ENCODE measurements at places on chromosomes 6 and 20.

DNA sequence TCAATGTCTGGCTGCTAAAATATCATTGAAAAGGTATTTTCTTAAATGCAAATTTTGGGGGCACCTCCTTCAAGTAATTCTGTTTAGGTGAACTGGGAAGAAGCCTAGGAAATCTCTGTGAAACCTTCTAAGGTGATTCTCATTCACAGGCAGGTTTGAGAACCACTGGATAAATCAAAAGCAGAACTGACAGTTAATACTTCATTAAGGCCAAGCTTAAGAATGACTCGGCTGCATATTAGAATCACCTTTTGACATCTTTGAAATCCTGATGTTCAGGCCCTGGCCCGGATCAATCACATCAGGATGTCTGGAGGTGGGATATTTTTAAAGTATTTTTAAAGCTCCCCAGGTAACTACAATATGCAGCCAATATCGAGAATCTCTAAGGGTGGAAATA lies 50.6 kb downstream of the FKBP1C start:
- no peak for DNase-seq

- no peak for DNase-seq
These were observed 16.3 kb downstream of the RBM24 start for GRCh38 chr6:17297271-17298080.

GRCh38 chr20:9212735-9213134 lies 143.8 kb downstream of the PLCB4 start:
- no peak for DNase-seq

DNA sequence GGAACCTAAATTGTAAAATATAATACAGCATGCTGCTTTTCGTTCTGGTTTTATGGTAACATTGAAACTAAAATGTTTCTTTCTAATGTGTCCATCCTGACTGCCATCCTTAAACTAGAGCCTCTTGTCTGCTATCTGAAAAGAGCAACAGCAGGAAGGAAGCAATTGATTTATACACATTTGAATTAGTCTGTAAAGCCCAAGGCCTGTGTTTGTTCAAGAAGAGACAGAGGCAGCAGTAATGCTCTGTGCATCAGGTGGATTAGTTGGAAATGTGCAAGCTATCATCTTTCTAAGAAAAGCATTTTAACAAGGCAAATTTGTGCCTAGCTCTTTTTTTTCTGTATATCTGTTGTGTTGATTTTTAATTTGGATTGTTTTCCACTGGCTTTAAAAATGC lies 128.6 kb downstream of the SCAF8 start:
- DNase-seq, result no peak

DNA sequence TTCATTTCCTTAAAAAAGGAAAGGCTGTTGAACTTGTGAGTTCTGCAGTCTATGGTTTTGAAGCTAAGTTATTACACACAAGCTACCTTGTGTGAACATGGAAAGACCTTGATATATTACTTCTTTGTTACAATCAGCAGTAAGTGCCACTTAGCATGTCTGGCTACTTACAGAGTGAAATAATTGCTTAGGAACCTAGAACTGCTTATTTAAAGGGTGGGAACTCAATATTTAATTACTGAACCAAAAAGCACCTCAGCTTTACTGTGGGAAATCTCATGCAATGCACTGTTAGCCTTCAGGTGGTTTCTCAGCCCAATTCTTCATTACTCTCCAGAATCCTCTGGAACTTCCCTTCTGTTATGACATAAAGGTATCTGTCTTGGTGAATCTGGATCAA lies 17.9 kb downstream of the PERP start:
- no peak for DNase-seq

- DNase-seq, result no peak
These were observed 19.3 kb downstream of the CYP24A1 start for GRCh38 chr20:54154439-54154838.

- DNase-seq, result no peak
These were observed 32.7 kb downstream of the SERPINB6 start for GRCh38 chr6:2938632-2939083.

- no peak for DNase-seq
These were observed 58.9 kb upstream of the KLHL31 start for GRCh38 chr6:53724501-53724900.

- no peak for DNase-seq
These were observed 7.6 kb downstream of the HLA-A start for GRCh38 chr6:29949934-29950333.

- no peak for DNase-seq
These were observed 179.2 kb upstream of the BMP2 start for GRCh38 chr20:6588296-6588695.

GRCh38 chr6:126531286-126531685 lies 191.4 kb downstream of the CENPW start:
- DNase-seq, result no peak

GRCh38 chr20:32285082-32285620 lies 7.7 kb downstream of the KIF3B start:
- DNase-seq, result no peak

DNA sequence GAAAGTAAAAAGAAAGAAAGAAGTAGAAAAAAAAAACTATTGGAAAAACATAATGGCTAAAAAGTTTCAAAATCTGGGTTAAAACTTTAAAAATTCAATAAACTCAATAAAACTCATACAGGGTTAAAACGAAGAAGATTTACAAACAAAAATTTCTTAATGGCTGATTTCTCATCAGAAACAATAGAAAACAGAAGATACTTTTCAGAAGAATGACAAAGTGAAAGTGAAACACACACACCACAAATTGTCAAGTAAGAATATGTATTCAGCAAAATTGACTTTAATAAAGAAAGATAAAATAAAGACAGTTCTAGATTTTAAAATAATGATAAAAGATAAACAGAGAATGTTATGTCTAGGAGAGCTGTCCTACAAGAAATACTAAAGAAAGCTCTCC lies 618.9 kb upstream of the GJE1 start:
- no peak for DNase-seq

DNA sequence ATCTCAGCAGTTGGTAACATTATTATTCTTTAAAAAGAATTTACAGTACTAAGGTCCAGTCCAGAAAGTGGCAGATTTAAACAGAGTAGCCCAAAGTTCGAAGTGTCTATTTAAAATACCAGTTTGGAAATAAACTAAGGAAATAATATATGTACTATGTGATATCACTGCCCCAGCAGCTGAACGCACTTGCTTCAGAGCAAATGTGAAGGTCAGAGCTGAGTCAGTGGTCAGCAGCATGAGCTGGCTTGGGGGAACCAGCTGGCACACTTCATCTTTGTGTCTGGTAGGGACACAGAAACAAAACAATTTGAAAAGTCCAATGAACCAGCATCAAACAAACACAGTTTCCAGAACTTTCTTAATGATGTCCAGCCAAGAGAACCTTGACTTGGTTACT lies 15.4 kb downstream of the TMEM14B start:
- DNase-seq, result no peak

GRCh38 chr6:14596410-14596809 lies 478.8 kb downstream of the CD83 start:
- no peak for DNase-seq

- DNase-seq, result no peak
These were observed 401.6 kb upstream of the PLCB4 start for GRCh38 chr20:8667306-8667705.

DNA sequence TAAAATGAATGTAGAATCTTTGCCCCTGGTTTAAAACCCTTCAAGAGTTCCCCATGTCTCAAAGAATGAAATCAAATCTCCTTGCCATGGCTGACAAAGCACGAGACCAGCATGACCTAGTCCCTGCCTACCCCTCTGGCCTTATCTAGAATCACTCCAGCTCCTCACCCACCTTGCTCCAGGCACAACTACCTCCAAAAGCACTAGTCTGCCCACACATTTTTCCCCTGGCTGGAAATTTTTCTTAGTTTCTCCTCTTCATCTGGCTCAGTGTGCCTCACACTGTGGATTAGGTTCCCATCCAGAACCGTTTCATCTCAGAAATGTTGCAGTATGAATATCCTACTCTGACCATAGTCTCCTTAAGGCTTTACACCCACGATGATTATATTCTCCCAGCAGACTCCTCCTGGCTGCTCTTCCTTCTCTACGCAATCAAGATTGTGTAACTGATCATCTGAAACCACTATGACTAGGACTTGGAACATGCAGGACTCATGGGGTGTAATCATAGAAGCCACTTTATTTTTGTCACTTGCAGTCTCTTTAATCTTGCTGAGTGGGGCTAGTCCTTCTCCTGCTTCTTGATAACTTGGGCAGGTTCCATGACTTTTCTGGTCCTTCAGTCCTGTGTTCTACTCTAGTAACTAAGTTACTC lies 7.8 kb upstream of the MRS2 start:
- no peak for DNase-seq

DNA sequence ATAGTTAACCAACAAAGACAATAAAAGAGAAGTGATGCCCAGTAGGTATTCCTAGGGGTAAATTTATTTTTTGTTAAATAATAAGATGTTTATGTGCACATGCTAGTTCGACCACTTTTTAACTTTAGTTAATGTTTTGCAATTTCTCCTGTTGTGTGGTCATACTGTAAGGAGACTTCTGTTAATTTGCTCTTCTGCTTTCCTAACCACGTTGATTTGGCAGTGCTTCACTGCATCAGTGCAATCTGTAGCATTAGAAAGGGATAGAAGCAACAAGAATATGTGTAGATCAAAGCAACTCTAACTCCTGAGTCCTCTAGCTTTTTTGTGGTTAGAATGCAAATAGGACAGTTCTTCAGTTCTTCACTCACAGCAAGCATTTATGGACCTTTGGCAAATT lies 13.9 kb downstream of the MYB start:
- DNase-seq, result no peak

GRCh38 chr6:156654919-156655918 lies 122.0 kb upstream of the ARID1B start:
- DNase-seq, result no peak

DNA sequence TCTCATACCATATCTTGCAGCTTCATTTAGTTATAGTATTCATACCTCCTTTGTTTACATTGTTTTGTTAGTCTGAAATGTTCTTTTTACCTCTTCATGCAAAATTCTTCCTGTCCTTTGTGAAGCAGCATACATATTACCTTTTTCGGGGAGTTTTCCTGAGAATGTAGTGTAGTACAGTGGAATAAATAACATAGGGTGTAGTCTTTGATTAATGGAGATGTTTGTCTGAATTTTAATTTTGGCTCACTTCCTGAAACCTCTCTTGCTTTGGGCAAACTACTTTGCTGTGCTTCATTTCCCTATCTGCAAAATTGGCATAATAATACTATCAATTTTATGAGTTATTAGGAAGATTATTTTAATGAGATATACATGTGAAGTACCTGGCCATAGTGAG lies 5.6 kb downstream of the MACROD2 start:
- DNase-seq, result no peak

- no peak for DNase-seq
These were observed 65.9 kb downstream of the PHF20 start for GRCh38 chr20:35837577-35838195.

GRCh38 chr6:40545954-40546353 lies 41.2 kb downstream of the LRFN2 start:
- no peak for DNase-seq

DNA sequence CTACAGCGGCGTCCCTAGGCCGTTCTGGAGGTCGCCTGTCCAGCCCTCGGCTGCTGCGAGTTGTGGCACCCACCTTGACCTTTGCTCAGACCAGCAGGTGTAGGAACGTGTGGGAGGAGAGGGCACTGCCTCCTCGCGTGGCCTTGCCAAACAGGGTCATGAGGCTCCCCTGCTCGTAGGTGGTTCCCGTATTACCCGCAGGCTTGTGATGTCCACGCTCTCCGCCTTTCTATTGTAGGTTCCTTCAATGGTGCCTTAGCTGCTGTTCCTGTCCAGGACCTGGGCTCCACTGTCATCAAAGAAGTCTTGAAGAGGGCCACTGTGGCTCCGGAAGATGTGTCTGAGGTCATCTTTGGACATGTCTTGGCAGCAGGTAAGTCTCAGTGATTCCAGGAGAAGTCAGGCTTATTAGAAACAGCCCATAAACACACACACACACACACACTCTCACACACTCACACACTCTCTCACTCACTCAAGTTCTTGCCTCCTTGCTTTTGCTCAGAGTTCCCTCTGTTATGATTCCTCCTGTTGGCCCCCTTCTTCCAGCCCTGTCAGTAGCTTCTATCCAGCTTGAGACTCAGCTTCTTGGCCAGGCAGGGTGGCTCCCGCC lies 942 bp downstream of the ACAT2 start:
- DNase-seq, result no peak

GRCh38 chr6:26030716-26031115 lies 56.5 kb upstream of the HFE start:
- DNase-seq, result no peak
